A549 treated with DMSO at 1 μM for 4 hours (cell line): ENCODE measurements at places on chromosomes 1 and 21. TPM values are rescaled to one million over a fixed set of nuclear protein-coding genes. Genes with fewer than 3 reads are reported as not detected.

Gene SMCP
- not detected in 5 replicates for total RNA-seq

Gene NR5A2
- total RNA-seq, result 5.7 to 9.4 TPM (median 7.7 TPM) in 5 replicates

Gene CRYBG2
- total RNA-seq, result 1.5 to 2.3 TPM (median 1.7 TPM) in 5 replicates

Gene SPATA17
- total RNA-seq, result 2.1 to 3.7 TPM (median 2.6 TPM) in 5 replicates

Gene TIPRL
- 33.0 to 41.5 TPM (median 35.6 TPM) in 5 replicates for total RNA-seq

Gene SLAMF9
- 0.17 to 0.41 TPM (median 0.31 TPM) in 5 replicates for total RNA-seq

Gene ZNF648
- not detected in 5 replicates for total RNA-seq

Gene MX2
- 0.02 to 0.08 TPM (median 0.07 TPM) in 4 of 5 replicates, not detected in the other for total RNA-seq

Gene PEAR1
- total RNA-seq, result 7.8 to 12.2 TPM (median 10.1 TPM) in 5 replicates
